Activated T-cell treated with anti-CD3 and anti-CD28 coated beads for 4 hours (primary cell): ENCODE measurements at places on chromosomes 16 and 17.

DNA sequence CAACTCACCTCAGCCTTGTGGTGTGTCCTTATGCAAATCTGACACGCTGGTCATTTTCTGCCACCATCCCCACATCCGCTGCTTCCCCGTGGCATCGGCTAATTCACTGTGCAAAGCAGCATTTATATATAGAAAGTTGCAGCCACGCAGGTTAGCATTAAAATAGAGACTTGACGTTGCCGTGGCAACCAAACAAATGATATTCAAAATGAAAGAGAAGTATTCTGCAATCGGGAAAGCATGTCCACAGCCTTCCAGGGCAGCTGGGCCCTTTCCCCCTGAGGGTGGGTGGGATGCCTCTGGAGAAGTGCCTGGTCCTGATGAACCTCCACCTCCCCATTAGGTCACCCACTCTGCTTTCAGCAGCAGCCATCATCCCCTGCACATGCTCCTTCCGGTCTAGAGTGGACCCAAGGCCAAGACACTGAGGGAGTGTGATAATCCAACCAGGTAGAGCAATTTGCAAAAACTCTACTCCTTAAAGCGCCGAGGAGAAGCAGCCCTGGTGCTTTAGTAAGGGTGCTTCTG is 138.7 kb downstream of the GAS7 start:
- DNase-seq = no peak

DNA sequence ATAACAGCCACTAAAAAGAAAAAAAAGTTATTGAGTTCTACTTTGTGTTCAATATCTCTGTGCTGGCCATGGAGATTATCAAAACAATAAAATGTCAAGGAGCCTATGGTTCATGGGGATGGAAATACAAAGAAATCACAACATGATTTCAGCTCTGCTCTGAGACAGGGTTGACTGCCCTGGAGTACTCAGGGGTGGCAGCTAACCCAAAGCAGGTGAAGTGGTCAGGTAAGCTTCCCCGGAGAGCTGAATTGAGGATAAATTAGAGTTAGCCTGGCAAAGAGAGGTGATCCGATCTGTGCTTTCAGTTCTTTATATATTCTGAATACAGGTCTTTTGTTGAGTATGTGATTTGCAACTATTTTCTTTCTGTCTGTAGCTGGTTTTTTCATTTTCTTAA is 119.3 kb upstream of the TMEM97 start:
- DNase-seq = no peak

DNA sequence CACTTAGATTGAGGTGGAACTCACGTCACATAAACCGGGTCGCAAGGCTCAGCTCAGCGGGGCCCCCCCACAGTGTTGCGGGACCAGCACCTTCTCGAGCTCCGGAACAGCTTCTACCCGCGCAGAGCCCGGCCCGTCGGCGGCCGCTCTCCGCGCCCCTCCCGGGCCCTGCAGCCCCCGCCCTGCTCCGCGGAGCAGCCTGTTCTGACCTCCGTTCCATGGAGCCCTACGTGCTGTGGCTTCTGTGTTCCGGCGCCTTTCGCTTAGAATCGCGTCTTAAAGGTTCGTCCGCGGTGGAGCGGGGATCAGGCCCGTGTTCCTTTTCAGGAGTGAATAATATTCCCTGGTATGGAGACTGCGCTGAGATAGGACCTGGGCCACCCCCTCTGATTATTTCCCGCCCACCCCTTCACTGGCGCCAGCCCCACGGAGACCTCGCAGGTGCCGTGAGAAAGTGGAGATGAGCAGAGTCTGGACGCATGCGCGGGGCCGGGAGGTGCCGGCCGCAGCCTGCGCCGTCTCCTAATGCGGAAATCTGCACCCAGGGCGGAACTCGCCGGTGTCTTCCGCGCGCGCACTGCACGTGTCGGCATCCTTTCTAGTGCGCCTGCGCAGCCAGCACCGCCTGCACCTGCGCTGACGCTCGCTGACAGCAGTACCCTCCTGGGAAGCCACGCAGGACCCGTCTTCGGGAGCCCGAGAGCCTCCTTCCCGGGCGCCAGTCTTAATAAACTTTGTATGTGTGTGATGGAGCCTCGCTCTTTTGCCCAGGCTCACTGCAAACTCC is 30.9 kb downstream of the ZNF778 start:
- no peak for DNase-seq

DNA sequence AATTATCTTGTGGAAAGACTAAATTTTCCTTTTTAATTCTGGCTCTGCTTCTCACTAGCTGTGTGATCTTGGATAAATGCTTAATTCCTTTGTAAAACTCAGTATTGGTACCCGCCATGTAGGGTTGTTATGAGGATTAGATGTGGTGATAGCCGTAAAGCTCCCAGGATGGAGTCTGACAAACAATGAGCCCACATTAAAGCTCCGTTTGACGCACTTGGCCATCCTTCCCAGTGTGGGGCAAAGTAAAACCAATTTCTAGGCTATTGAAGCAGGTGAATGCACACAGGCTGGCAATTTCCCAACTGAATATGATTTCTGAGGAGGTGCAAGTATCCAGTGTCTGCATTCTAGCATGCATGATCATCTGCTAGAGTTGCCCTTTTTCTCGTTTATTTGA is 123.6 kb downstream of the MRTFB start:
- DNase-seq = no peak
